ENCODE measurements at places on chromosomes 5 and 9.

GRCh38 chr9:96139592-96140295, 162.2 kb downstream of the HSD17B3 start:
- DNase-seq = no peak

DNA sequence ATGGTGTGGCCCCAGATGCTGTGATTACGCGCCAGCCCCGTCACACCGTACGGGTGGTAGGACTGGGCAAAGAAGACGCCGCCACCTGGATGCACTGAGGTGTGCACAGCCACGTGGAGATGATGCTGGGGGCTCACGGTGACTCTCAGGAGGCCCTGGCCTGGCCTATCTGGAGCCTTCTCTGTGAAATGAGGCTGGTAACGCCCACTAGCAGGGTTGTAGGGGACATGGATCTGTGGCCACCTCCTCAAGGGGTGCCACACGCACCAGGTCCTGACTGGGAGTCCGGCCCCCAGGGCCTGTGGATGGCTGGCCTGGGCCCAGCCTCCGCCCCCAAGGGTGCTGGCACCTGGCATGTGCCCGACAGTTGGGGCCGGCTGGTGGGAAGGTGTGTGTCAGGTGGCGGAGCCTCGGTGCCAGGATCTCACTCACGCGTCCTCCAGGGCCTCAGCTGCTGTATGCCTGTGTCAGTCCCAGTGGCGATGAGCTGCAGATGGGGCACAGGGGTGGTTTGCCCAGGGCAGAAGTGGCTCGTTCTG, 32.4 kb downstream of the NEK6 start:
- DNase-seq = no peak

DNA sequence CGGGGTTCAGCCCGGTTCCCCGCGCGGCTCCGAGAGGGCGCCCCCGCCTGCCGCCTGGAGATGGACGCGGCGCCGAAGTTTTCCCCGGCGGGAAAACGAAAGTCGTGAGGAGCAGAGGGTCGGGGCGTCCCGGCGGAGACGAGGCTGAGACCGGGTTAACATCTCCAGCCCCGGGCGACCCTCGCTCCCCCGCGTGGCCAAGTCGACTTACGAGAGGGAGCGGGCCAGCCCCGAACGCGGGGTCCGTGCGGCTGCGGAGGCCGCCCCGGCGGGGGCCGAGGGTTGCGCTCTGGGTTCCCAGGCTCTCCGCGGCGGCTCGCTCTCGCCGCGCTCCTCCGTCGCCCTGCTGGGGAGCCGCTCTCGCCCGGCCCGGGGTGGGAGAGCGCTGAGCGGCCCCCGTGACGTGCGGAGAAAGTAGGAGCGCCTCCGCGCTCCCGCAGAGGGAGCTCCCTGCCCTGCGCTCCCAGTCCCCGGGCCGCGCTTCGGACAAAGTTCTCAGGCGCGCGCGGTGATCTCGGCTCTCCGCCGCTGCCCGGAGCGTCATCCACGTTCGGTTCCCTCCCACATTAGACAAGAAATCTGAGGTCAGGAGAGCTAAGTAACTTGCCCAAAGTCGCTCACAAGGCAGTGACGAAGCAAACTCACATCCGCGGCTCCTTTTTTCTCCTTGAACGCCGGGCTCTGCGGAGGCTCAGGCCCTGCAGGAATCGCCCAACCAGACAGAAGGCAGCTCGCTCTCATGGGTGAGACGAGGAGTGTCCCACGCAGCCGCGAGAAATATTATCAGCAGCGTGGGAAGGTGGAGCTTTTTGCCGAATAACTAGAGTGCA, 1.2 kb upstream of the GCNT4 start:
- no peak for DNase-seq

DNA sequence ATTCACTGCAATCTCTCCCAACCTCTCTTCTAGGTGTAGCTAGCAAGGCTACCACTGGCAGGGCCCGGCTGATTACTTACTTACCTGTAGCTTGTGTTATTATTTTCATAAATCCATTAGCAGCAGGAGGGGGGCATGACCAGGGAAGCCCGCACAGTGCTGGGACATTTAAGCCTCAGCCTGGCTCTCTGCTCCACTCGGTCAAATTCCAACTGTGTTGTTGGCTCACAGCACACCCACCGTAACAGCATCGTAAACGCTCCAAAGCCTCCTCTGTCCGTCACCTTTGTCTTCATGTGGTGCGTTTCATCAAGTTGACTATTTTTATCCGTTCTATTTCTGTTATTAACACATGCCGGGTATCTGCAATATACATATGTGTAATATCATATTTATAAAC, 264.7 kb downstream of the NSG2 start:
- DNase-seq = no peak

- DNase-seq = no peak
These were observed 453 bp downstream of the PTRH1 start for GRCh38 chr9:127714951-127715469.

DNA sequence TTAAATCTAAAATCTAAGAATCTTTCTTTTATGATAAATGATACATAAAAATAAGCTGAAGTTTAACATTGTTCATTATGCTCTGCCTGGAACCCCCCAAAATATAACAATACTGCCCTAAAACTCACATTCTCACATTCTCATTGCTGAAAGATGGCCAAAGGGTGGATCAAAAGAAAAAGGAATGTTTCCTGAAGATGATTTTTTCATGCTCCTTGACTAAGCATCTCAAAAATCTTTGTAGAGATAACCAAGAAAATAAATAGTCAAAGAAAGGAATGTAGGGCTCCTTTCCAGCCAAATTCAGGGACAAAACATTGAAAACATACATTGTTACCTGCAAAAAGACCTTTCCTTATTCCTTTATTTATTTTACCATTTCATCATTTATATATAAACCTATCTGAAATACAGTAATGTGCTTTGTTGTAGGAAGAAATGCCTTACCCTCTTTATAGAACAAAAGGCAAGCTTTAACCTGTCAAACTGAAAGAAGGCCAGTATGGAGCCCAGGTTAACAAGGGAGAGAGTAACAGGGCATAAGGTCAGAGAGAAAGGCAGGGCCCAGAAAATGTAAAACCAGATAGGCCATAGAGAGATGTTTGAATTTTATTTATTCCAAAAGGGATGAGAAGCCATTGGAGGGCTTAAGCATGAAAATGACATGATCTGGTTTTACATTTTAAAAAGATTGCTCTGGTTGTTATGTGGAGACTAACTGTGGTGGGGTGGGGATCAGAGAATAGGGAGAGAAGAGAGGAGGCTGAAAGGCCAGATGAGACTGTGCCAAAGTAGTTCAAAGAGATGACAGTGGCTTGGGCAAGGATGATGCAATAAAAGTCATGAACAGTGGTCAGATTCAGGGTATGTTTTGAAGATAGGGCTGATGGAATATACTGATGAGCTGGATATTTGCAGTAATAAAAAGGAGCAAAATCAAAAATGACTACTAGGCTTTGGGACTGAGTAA, 37.3 kb upstream of the CDK5RAP2 start:
- no peak for DNase-seq
